ENCODE measurements at places on chromosomes 3 and 15. TPM values are rescaled to one million over a fixed set of nuclear protein-coding genes. Genes with fewer than 3 reads are reported as not detected.

Gene FBLN2
- total RNA-seq, result 3.1 TPM

Gene RRP9
- 27.8 TPM for total RNA-seq

Gene ESYT3
- total RNA-seq, result 0.54 TPM

Gene WDR93
- 0.64 TPM for total RNA-seq

Gene CHRNA3
- 0.20 TPM for total RNA-seq

Gene DCP1A
- total RNA-seq, result 6.6 TPM

Gene ZNF385D
- total RNA-seq, result not detected

Gene SV2B
- total RNA-seq, result 0.09 TPM

Gene PARP15
- total RNA-seq, result not detected

Gene PCLAF
- 145 TPM for total RNA-seq

Gene ASB14
- total RNA-seq, result not detected

Gene SLC51A
- not detected for total RNA-seq

Gene TMEM202
- not detected for total RNA-seq

Gene NECTIN3
- total RNA-seq, result 14.3 TPM

Gene KBTBD8
- total RNA-seq, result 0.48 TPM

Gene FOXB1
- total RNA-seq, result not detected

Gene CACNA2D3
- total RNA-seq, result 0.07 TPM

Gene CCNDBP1
- total RNA-seq, result 23.5 TPM

Gene ANKRD63
- total RNA-seq, result 0.67 TPM

Gene CPB1
- total RNA-seq, result not detected

Gene SNX22
- 0.90 TPM for total RNA-seq

Gene SCN11A
- total RNA-seq, result not detected

Gene FAM107A
- total RNA-seq, result 0.13 TPM
